ENCODE measurements at places on chromosomes 7 and 10.
A peak's percentile ranks its signal among the peaks of the same experiment; 100 is the strongest.

- peak; percentile 70 for DNase-seq
Measured at GRCh38 chr10:71696628-71697326, 22.8 kb downstream of the C10orf105 start.

GRCh38 chr10:91662993-91663392 lies 30.1 kb upstream of the PPP1R3C start:
- no peak for DNase-seq

GRCh38 chr10:27710014-27710413 lies 35.6 kb downstream of the MKX start:
- no peak for DNase-seq

- DNase-seq: no peak
Measured at GRCh38 chr7:151694828-151695580, 175.3 kb upstream of the RHEB start.

DNA sequence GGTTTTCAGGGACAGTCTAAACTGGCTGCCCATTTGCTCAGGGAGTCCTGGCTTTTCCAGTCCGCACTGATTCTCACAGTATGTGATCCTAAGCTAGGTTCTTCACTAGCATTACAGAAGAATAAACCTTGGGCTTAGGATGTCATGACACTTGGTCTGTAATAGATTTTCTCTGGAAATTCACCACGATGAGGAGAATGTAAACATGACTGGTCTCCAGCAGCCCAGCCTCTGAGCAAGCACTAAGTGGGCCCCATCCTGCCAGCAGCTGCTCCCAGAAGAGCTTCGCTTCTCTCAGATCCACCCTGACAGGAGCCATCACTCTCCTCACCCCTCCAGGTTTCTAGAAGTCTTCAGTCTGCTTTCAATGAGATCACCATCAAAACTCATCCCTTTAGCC lies 103.7 kb upstream of the ZPBP start:
- no peak for DNase-seq

DNA sequence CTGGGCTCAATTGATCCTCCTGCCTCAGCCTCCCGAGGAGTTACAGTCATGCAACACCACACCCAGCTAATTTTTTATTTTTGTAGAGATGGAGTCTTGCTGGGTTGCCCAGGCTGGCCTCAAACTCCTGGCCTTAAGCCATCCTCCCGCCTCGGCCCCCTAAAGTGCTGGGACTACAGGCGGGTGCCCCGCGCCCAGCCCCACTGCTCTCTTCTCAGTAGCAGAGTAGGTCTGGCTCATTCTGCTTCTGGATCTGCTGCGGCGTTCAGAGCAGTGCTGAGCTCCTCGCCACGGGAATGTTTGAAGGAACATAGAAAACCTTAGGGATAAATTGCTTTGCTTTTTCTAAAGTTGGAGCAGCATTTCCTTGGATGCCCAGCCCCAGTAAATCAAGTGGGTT lies 27.4 kb downstream of the WIPI2 start:
- DNase-seq: no peak

GRCh38 chr10:42544945-42545344 lies 93.4 kb downstream of the ZNF33B start:
- no peak for DNase-seq

- no peak for DNase-seq
Measured at GRCh38 chr7:124914298-124914697, 15.3 kb downstream of the POT1 start.

DNA sequence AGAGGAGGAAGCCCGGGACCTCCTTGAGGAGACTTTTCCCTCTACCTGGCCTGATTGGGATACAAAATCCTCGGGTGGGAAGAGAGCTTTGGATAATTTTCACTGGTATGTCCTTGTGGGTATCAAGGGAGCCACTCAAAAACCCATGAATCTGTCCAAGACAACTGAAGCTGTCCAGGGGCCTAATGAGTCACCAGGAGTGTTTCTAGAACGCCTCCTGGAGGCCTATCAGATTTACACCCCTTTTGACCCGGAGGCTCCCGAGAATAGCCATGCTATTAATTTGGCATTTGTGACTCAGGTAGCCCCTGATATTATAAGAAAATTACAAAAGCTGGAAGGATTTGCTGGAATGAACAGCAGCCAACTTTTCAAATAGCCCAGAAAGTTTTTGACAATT lies 38.6 kb downstream of the ZNF25 start:
- no peak for DNase-seq

GRCh38 chr10:69065406-69066361 lies 22.2 kb upstream of the SRGN start:
- no peak for DNase-seq

DNA sequence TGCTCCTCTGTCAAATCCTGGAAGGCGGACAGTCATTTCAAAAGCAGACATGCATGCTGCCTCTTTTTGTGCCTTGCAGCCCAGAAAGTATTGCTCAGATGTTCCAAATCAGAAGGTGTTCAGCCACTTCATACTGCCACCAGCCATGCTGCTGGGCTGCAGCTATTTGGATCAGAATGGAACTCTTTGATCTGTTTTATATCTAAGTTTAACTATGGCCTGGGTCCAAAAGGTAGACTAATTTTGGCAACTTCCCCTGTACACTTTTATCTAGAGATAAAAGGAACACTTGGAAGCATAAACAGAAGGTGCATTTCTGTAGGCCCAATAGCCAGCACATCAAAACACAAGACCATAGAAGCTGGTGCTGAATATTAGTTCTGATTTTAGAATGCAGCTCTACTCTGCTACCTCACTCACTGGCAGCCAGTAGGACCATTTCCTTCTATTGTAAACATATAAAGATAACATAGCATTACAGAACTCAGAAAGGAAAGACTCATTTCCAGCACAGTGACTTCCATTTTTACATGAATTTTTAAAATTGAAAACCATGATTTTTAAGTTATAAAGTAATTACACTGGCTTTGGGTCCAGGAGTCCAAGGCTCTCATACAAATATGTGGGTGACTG lies 143.1 kb upstream of the CAV2 start:
- DNase-seq: no peak

DNA sequence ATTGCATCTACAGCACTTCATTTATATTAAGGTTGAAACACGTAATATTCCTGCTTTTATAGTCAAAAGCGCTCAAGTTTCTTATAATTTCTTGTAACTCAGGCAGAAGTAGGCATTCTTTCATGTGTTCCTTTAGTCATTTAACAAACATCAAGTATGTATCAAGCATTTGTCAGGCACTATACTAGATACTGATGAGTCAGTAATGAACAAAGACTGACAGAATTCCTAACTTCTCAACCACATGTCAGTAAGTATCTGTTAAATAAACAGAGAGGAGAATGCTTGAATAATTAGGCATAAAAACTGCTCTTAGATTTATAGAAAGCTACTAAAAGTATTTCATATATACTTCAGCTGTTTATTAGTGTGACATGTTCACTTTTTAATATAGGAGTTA lies 9.9 kb downstream of the CRPPA start:
- no peak for DNase-seq
